ENCODE measurements at places on chromosomes 13 and 19. TPM values are rescaled to one million over a fixed set of nuclear protein-coding genes. Genes with fewer than 3 reads are reported as not detected.

Gene BRCA2
- 6.6 TPM for total RNA-seq

DNA sequence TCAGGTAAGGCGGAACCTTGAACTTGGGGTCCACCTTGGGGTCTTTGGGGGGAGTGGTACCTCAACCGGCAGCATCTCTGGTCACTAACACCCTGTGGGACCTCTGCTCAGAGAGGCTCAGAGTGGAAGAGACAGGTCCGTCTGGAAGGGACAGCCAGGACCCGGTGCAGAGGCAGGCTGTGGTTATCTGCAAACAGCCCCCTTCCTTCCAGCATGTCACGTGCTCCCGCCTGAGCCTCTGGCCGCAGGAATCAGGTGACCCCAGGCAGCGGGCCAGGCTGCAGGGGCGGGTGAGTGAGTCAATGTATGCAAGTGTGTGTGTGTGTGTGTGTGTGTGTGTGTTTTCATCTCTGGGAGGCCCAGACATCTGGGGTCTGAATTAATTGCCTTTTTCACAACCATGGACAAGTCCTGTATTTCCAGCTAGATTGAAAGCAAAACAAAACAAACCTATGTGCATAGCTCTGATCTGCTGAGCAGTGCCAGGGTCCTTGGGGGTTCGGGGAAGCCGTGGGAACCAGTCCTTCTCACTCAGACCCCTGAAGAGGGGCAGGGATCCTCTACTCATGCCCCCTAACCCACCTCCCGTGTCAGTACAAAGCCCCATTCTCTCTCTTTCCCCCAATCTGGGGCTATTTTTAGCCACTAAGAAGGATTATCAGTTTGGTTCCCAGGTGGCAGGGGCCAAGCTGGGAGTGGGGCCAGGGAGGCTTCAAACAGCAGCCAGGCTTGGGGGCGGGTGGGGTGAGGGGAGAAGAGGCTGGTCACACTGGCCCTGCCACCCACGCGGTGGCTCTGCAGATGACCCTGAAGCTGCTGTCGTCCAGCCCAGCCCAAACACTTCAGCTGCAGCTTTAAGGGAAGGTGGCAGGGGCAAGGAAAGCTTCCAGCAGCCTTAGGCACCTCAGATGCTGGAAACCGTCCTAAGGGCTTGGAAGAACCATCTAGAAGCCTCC is 31.4 kb downstream of the CERS4 start:
- peak; percentile 34 for DNase-seq

- DNase-seq: no peak
Measured at GRCh38 chr19:49326165-49326704, 1.2 kb upstream of the SLC6A16 start.

DNA sequence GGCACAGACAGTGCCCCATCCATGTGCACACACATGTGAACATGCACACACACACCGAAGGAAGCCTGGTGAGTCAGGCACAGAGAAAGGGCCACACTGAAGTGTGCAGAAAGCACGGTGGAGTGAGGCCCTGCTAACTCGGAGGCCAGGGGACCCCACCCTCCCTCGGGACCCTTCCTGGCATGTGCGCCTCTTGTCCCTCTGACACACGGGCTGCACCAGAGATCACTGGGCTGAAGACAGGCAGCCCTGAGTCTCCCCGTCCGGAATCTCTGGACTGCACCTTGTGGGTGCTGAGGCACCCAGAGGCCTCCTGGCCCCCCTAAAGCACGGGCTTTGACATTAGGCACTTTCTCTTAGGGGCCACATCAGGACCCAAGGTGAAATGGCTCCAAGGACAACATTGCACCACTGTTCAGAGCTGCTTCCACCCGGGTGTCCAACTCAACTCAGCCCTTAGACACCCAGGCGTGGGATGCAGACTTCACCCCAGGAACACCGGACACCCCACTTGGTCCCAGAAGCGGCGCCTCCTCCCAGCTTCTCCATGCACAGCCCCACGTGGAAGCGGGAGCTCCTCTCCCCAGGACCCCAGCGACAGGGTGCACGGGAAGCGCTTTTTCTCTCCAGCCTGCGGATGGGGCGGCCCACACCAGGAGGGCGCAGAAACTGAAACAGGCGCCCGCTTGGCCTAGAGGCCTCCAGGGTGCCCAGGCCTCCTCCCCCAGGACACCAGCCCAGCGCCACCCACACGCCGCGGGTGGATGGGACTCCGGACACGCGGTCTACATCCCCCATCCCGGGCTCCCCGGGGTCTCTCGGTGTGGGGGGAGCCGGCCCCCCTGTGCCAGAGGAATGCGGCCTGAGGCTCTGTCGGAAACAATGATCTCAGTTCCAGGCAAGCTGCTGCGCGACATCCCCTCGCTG is 90.2 kb downstream of the SPACA7 start:
- DNase-seq: no peak

GRCh38 chr13:59111751-59112171 is 1052.0 kb downstream of the DIAPH3 start:
- no peak for DNase-seq

DNA sequence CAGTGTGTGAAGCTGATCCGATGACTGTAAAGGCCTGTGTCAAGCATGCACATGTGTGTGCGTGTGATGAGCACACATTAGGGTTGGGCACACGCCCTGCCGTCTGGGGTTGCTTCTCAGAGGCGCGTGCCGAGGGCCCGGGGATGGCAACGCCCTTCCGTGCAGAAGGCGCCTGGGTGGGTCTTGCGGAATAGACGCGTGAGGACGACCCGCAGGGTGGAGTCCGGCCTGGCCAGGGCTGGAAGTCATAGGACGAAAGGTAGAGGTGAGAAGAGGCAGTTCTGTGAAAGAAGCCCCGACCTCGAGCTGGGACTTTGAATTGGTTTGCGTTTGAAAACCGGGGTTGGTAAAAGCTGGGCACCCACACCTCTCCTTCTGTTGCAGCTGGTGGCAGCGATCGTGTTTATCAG is 35.7 kb downstream of the TMEM255B start:
- no peak for DNase-seq

- no peak for DNase-seq
Measured at GRCh38 chr13:99911965-99912566, 59.5 kb downstream of the ZIC5 start.

DNA sequence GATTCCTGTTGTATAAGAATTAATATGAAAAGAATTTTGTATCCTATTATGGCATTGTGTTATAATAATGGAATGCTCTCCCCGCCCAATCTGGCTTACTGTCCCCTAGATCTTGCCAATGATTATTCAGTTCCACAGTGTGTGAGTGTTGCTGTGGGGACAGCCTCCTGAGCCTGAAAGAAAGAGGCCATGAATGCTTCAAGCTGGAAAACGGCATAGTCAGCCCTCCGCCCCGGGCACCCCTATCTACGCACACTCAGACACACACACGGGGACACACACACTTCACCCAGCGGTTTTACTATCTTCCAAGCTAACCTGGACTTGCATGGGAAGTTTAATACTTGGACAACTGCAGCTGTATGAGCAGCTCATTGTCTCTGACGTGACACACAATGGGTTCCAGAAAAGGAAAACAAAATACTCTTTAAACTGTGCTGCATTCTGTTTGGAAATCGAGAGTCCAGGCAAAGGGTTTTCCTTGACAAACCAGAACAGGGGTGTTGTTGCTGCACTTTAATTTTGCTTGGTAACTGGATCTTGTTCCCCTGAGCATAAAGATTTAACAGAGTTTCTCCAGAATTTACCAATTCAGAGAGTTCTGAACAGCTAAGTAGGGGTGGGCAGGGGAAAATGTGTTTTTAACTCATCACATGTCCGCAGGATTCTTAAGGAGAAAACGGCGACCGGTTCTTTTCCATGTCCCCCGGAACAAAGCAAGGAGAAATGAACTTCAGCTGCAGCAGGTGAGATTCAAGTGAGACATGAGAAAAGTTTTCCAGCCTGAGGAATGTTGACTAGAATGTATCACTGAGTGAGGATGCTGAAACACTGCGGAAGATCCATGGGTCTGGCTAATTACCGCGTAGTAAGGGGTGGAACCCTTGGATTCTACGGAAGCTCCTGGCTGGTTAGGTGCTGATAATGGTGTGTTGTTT is 472.9 kb downstream of the FOXO1 start:
- DNase-seq: no peak

Gene MIA
- 1.1 TPM for total RNA-seq

Gene GIPR
- total RNA-seq: 0.69 TPM

GRCh38 chr19:19224852-19225494 is 13.2 kb downstream of the NCAN start:
- DNase-seq: peak; percentile 71

Gene KLF2
- total RNA-seq: 87.6 TPM

Gene PCDH20
- total RNA-seq: not detected

GRCh38 chr13:95703576-95703975 is 26.6 kb downstream of the DNAJC3 start:
- DNase-seq: no peak

DNA sequence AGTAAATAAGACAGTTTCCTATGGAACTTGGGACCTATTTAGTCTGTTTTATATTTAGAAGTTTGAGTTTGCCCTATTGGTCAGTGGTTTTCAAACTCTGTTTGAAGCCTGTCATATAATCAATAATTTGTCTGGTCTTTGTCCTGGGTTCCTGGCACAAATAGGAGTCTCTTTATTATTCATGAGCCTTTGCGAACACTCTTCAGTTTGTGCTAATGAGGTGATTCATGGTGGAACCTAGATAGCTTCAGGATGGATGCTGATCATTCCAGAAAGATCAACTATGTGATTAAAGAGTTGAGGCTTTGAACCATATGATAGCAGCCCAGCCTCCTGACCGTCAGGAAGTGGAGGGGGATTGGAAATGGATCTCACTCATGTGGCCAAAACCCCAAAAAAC is 10.0 kb upstream of the VWA8 start:
- no peak for DNase-seq

- no peak for DNase-seq
Measured at GRCh38 chr19:48511321-48511731, 309 bp downstream of the LMTK3 start.

Gene RDH8
- total RNA-seq: not detected

- no peak for DNase-seq
Measured at GRCh38 chr13:76307142-76307541, 579.1 kb downstream of the KCTD12 start.

Gene CEACAM1
- total RNA-seq: 9.4 TPM

Measured in activated B cell treated with CpG ODN at 0.5 μM for 24 hours (primary cell).